ENCODE measurements at places on chromosomes 5 and 9. TPM values are rescaled to one million over a fixed set of nuclear protein-coding genes. Genes with fewer than 3 reads are reported as not detected.

- DNase-seq, result no peak
Observed at GRCh38 chr5:32092938-32093812, 80.9 kb downstream of the GOLPH3 start.

GRCh38 chr5:119743927-119744326 lies 114.6 kb downstream of the FAM170A start:
- no peak for DNase-seq

DNA sequence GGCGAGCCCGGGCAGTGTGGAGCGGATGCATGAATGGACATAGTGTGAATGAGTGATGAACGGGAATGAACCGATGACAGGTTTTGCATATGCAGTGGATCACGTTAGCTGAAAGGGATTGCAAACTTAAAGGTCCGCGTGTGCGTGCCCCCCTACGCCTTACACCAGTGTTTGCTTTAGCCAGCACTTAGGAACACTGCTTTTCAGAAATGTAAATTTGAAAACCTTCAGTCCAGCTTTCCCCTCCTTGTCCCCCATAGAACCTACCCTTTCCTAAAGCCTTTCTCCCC lies 692 bp downstream of the PSAT1 start:
- no peak for DNase-seq

GRCh38 chr9:120555839-120556238 lies 24.1 kb downstream of the CDK5RAP2 start:
- DNase-seq, result no peak

- DNase-seq, result no peak
Observed at GRCh38 chr9:114319147-114319546, 3.8 kb upstream of the ORM1 start.

DNA sequence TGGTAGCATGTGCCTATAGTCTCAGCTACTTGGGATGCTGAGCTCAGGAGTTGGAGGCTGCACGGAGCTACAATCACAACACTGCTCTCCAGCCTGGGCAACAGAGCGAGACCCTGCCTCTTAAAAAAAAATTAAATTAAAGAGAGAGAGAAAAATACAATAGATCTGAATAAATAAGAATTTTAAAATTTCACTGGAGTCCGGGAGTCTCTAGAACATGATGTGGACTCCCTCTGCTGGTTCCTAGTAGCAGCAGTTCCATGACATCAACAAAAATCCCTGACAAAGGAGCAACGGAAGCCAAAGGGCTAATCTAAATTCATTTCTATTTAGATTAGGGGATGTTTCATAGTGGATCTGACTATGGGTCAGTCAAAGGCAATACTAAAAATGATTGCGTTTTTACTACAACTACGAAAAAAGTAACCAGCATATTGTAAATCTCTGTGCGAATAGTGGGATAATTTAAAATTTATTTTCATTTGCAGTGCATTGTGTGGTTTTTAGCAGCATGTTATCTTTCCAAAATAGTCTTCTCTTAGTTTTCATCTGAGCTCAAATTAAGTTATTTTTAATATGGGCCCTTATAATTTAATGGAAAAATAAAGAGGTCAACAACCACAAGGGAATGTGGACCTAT lies 6.7 kb downstream of the INIP start:
- DNase-seq, result no peak

DNA sequence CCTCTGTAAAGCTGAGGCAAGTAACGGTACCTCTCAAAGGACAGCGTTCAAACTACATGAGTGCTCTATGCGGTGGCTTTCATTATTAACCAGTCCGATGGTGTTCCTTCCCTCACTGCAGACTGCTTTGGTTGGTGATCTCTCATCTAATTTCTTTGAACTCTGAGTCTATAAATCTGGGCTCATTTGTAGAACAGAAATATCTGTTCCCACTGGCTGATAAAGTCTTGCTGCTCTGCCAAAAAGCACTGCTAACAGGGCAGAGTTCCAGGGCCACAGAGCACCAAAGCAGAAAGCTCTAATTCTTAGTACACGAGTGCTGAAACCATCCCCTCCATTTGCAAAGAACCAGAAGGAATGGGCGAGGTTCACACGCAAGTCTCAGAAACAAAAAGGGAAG lies 81.9 kb downstream of the MED27 start:
- no peak for DNase-seq

GRCh38 chr9:91958174-91958573 lies 8.1 kb upstream of the ROR2 start:
- DNase-seq, result no peak

DNA sequence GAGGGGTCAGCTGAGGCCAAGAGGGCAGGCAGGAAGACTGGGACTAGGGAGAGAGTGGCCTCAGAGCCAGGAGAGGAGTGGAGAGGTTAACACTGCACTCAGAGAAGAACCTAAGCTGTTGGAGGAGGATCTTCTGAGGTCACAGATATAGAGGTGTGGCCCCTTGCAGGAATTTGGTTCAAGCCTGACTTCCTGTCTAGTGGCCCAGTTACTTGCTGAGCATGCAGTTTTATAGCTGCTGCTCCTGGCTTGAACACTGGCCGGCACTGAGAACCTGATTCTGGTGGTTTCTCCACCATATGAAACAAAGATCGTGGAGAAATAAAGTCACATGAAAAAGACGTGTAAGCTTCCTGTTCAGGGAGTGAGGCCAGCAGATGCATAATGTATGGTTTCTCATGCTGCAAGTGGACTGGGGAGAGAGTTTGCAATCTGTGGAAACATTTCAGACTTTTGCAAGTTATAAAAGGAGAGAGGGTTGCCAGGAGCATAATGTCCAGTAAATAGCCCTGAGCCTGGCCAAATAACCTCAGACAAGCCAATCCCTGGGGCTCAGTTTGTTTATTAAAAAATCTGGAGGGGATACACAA lies 82.6 kb downstream of the GALNT10 start:
- DNase-seq, result no peak

- peak; percentile 64 for DNase-seq
Observed at GRCh38 chr9:124260769-124261603, 3.2 kb downstream of the NEK6 start.

- no peak for DNase-seq
Observed at GRCh38 chr5:117547192-117547591, 972.6 kb upstream of the SEMA6A start.

DNA sequence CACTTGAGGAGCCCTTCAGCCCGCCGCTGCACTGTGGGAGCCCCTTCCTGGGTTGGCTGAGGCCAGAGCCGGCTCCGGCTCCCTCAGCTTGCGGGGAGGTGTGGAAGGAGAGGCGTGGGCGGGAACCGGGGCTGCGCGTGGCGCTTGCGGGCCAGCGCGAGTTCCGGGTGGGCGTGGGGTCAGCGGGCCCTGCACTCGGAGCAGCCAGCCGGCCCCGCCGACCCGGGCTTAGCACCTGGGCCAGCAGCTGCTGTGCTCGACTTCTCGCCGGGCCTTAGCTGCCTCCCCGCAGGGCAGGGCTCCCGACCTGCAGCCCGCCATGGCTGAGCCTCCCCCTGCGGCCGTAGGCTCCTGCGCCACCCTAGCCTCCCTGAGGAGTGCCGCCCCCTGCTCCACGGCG lies 6.2 kb upstream of the SHB start:
- no peak for DNase-seq

GRCh38 chr9:35675732-35676392 lies 2.1 kb downstream of the CA9 start:
- peak; percentile 65 for DNase-seq

- peak; percentile 50 for DNase-seq
Observed at GRCh38 chr9:127534931-127535330, 77.1 kb upstream of the STXBP1 start.

GRCh38 chr9:90890146-90890810 lies 88.7 kb downstream of the SYK start:
- DNase-seq, result no peak

DNA sequence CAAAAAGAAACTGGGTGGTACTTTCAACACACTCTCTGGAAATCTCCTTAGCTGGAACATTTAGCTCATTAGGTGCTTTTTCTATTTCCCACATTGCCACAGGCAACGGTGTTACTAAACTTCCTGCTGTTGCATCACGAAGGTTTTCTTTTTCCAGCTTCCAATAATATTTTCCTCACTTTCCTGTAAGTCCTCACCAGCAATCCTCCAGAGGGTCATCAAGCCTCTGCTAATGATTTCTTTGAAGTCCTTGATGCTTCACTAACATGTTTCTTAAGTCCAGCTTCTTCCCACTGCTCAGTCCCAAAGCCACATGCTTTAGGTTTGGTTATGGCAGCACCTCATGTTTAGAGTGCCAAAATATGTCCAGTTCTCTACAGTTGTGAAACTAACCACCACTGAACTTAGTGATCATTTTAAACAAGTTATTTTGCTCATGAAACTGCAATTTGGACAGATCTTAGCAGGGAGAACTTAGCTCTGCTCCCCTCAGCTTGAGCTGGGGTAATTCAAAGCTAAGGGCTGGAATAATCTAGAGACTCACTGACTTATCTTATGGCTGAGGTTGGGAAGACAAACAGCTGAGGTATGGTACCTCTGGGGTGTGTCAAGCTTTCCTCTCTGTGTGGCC lies 39.9 kb upstream of the RETREG1 start:
- no peak for DNase-seq

DNA sequence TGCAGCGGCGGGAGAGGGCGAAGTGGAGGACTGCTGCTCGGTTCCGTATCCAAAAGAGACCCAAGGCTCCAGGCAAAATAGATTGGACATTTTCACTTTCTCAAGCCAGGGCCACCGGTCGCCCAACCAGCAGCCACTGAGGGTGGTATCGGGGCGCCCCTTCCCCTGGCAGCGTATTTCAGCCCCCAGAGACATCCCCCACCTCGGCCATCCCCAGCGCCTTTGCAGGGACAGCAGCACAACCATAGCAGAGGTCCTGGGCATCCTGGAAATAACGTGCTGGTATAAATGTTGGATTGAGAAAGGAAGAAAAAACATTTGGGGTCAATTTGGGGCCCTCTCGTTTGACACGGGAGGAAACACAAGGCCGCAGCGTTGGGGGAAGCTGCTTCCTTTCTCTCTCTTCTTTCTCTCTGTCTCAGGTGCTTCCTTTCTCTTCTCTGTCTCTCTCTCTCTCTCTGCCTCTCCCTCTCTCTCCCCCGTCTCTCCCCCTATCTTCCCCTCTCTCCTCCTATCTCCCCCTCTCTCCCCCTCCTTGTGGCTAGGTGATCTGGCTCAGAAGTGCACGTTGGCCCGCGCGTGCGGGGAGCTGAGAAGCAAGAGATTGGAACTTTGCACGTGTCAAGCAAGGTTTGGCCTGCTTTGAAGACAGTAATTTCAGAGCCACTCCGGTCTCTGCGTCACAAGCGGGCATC lies 624 bp upstream of the RETREG1 start:
- no peak for DNase-seq

The PDE6A gene
- 0.05 TPM for total RNA-seq

The ADRB2 gene
- total RNA-seq, result 5.5 TPM

The GABRP gene
- total RNA-seq, result 0.14 TPM

The BAAT gene
- total RNA-seq, result not detected

The NINJ1 gene
- total RNA-seq, result 55.5 TPM
